ENCODE measurements at places on chromosomes 7 and 10. TPM values are rescaled to one million over a fixed set of nuclear protein-coding genes. Genes with fewer than 3 reads are reported as not detected.

Gene CHCHD3
- 64.5 TPM for total RNA-seq

GRCh38 chr7:2175514-2175913, 57.2 kb downstream of the MAD1L1 start:
- peak overlapping the region; percentile 93 for H3K27ac ChIP-seq
- peaks cover 1% of the 10 kb centered on the region for H3K27me3 ChIP-seq
- peak; percentile 98 for DNase-seq
- H3K36me3 ChIP-seq = peaks cover 33% of the 10 kb centered on the region
- peak overlapping the region; percentile 64 for H3K4me3 ChIP-seq

Gene LEP
- not detected for total RNA-seq

Gene CAV1
- 997 TPM for total RNA-seq

DNA sequence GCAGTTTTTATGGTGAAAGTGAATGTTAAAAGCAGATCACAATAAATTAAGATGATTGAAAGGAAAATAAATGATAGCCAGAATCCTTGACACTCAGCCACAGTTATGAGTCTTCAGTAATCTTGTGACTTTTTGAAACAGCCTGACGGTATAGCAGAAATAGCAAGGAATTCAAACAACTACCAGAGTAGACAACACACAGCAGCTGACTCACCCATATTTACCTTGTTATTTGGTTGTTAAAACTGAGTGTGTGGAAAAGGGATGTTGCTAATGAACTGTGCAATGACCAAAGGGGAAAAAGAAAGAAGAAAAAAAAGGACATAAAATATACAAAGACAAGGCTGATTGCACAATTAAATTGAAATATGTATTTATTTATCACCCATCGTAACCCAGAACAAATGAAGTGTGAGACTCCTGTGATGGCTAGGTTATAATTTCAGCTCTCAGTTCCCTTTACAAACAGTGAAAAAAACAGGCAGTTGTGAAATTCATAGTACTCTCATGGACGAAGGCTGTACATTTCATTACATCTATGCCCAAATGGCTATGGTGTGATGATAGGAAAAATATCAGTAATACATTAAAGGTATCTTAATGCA, 1023.0 kb upstream of the SORCS1 start:
- H3K36me3 ChIP-seq = peaks cover 13% of the 10 kb centered on the region
- DNase-seq = no peak
- H3K27ac ChIP-seq = no peak overlapping the region
- H3K4me1 ChIP-seq = no peaks in the 10 kb centered on the region

Gene GBX1
- not detected for total RNA-seq

Gene CYP26C1
- 0.20 TPM for total RNA-seq

Gene COL17A1
- total RNA-seq = 0.53 TPM

- no peak overlapping the region for H3K4me3 ChIP-seq
- no peak for DNase-seq
- H3K36me3 ChIP-seq = no peaks in the 10 kb centered on the region
- H3K27me3 ChIP-seq = no peaks in the 10 kb centered on the region
- no peak overlapping the region for H3K27ac ChIP-seq
Observed at GRCh38 chr7:34471844-34472243, 186.2 kb upstream of the NPSR1 start.

- peaks cover 7% of the 10 kb centered on the region for H3K27me3 ChIP-seq
- H3K36me3 ChIP-seq = no peaks in the 10 kb centered on the region
- no peak overlapping the region for H3K4me3 ChIP-seq
Observed at GRCh38 chr10:75754096-75754831, 322.8 kb downstream of the LRMDA start.

Gene VAX1
- not detected for total RNA-seq

DNA sequence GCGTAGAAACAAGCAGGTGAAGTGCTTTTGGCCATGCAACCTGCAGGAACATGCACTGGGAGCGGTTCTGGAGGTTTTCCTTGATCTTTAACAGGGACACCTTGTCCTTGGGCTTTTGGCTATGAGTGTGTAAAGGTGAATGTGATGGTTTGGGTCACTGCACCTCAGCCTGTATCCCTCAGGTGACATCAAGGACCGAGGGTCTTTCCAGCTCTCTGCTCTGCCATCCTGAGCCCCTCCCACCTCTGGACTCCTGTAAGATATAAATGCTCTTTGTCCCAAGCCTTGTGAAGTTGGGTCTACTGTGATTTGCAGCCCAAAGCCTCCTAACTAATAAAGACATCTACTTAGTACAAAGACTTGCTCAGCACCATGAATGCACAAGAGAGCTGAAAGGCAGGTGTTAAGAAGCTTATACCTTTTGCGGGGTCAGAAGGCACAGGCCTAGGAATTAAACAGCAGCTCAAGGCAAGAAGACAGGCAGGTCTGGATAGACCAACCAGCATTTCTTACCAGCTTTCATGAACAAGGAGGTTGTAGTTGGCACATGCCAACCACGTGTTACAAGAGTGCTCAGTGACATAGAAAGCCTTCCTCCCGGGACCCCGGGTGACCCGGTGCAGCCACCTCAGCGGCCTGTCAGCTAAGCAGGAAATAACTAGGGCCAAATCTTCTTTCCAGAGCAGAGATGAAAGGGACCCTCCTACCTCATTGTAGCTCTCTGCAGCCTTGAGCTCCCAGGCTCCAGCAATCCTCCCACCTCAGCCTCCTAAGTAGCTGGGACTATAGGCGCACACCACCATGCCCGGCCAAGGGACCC, 89.9 kb downstream of the CARD11 start:
- no peak for DNase-seq
- peaks cover 3% of the 10 kb centered on the region for H3K27me3 ChIP-seq
- no peak overlapping the region for H3K4me3 ChIP-seq
- no peaks in the 10 kb centered on the region for H3K4me1 ChIP-seq
- H3K27ac ChIP-seq = no peak overlapping the region

GRCh38 chr7:93350338-93350737, 118.2 kb downstream of the VPS50 start:
- no peak for DNase-seq
- H3K4me1 ChIP-seq = no peaks in the 10 kb centered on the region
- H3K27ac ChIP-seq = no peak overlapping the region
- H3K36me3 ChIP-seq = peaks cover 5% of the 10 kb centered on the region

Gene LRRC18
- not detected for total RNA-seq

GRCh38 chr10:75657351-75657750, 225.9 kb downstream of the LRMDA start:
- H3K27ac ChIP-seq = no peak overlapping the region
- H3K36me3 ChIP-seq = no peaks in the 10 kb centered on the region
- H3K4me1 ChIP-seq = no peaks in the 10 kb centered on the region

DNA sequence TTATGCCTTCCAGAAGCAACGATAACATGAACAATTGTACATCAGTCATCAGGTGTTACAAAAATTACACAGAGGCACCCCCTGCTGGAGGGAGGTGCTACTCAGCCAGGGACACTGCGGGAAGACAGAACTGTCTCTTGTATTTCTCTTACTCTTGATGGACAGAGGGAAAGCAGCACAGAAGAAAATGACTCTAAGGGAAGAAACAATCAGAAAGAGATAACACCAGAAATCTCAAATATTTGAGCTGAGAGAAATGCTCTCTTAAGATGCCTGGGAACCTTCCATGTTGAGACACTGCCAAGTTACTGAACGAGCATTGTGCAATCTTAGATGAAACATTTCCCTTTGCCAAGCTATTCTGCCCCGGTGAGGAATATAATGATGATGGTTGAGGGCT, 227.6 kb upstream of the NPSR1 start:
- peak; percentile 35 for DNase-seq
- no peak overlapping the region for H3K27ac ChIP-seq
- H3K4me1 ChIP-seq = peaks cover 9% of the 10 kb centered on the region
- H3K4me3 ChIP-seq = no peak overlapping the region
- H3K36me3 ChIP-seq = no peaks in the 10 kb centered on the region

Gene RELN
- total RNA-seq = 0.03 TPM

All from HFFc6 (cell line).